Muscle of leg (tissue), 16 donors: ENCODE measurements at places on chromosomes 16 and 17.

GRCh38 chr17:75553295-75554110, 28.0 kb downstream of the LLGL2 start:
- no peak for DNase-seq

DNA sequence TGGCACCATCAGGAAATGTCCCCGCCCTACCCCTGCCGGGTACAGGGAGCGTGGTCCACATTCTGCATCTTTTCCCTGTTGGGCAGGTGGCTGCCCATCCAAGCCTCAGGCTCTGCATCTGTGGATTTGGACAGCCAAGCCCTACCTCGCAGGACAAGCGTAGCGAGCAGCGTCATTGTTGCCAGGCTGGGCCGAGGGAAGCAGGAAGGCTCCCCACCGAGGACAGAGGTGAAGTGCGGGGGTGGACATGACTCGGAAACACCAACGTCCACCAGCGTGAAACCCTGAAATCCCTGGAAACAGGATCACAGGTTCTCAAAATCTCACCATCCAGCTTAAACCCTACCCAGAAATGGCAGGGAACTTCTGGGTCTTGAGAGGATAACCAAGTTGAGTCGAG, 73.6 kb downstream of the SOCS1 start:
- no peak for DNase-seq

DNA sequence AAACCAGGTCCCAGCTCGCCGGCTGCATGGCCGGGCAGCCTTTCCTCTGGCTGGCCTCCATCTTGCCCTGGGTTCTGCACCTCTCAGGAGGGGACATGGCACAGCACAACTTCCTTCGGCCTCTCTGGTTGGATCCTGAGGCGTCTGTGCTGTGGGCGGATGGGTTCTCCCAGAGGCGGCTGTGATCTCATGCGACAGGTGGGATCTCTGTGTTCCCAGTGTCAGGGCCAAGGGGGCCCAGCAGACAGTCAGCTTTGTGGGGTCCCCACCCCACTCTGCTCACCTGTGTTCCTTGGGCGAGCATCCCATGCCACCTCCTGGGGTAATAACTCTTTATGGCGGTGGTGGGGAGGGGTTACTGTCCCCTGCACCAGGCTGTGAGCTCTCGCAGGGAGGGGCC, 35.8 kb downstream of the FA2H start:
- DNase-seq, result no peak

DNA sequence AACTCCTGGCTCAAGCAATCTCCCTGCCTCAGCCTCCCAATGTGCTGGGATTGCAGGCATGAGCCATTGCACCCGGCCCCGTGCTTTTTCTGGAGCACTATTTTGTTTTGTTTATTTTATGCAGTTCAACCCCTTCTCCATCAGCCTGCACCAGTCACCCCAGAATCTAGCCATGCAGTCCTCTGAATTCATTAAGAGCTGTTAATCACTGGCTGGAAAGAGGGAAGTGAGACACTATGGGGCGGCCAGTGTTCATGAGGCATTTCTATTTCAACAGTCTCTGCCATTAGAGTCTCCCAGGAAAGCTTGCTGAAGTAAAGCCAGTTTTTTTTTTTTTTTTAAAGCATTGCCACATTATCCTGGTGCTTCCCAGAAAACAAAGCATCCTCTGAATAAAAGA, 1.7 kb downstream of the VWA3A start:
- no peak for DNase-seq

DNA sequence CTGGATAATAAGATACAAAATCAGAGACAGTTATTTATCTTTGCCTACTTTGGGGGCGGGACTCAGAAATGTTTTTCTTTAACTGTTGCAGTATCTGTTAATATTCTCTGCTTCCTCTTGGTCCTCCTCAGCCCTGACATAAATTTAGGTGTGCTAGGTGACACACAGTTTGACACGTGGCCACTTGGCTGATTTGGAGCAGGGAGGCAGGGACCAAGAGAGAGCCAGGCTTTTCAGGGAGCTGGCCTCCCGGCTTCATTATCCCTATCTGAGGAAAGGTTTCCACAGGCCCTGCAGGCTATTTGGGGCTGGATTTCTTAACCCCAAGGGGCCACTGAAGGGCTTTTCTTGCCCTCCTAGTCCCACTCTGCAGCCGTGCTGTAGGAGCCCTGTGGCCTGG, 20.1 kb upstream of the NAT9 start:
- no peak for DNase-seq

- DNase-seq, result no peak
Observed at GRCh38 chr17:72122765-72123529, 2.1 kb downstream of the SOX9 start.

DNA sequence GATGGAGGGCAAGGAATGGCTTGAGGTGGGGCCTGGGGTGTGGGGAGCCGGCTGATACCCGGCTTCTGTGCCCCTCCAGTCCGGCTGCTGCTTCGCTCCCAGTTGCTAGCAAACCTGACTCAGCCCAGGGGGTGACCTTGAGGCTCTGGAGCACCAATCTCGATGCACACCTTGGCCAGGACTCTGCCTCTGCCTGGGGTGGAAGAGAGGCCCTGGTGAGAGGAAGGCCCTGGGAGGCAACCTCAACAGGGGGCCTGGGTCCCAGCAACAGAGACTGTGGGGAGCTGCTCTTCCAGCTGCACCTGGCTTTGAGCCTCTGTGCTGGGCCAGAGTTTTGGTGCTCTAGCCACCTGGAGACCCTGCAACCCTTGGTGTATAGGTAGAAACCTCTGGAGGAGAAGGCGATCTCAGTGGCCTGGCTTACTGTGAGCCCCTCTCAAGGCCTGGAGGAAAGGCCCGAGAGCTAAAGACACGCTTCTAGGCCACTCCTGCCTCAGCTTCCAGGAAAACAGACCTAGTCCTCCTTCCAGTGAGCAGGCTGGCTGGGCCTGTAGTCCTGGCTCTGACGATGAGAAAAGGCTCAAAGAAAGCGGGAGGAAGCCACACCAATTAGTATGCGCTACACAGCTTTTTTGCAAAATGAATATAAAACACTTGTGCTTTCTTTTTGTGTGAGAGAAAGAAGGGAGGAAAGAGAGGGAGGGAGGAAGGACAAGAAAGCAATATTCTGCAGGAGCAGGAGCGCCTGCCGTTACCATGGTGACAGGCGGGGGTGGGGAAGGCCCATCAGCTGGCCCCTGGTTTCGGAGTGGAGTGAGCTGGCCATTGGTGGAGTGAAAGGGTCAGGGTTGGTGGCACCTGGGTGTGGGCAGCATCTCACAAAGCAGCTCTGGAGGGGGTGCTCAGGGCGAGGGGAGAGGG, 51.0 kb downstream of the VAC14 start:
- DNase-seq, result no peak

- no peak for DNase-seq
Observed at GRCh38 chr17:82407255-82407654, 10.9 kb upstream of the HEXD start.

DNA sequence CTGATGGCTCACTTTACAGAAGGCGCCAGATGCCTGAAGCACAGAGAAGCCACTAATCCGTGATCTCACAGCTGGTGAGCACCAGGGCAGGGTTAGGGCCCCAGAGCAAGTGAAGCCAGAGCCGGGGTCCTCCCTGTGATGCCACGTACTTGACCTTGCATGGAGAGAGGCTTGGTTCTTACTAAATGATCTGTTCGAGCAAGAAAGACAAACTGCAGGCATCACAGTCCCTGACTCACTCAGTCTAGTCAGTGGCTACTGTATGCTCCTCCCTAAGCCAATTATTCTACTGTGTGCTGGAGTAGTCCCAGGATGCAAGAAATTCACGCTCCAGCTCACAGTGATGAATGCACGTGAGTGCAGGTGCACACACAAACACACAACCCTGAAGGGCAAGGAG, 55.4 kb downstream of the SDK2 start:
- no peak for DNase-seq

DNA sequence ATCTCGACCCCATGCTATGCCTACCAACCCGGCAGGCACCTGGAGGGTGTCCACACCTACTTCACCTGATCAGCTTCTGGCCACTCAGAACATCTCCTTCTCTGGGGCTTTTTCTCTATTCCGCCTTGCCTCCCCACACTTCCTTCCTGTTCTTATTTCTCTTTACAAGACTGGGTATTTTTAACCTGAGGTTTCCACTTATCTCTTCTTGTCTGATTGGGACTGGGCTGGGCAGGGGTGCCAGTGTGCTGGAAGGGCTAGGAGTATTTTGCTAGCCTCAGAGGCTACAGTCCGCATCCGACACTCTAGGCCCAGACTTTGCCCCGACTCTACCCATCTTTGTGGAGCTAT, 26.2 kb upstream of the ZNF652 start:
- no peak for DNase-seq

DNA sequence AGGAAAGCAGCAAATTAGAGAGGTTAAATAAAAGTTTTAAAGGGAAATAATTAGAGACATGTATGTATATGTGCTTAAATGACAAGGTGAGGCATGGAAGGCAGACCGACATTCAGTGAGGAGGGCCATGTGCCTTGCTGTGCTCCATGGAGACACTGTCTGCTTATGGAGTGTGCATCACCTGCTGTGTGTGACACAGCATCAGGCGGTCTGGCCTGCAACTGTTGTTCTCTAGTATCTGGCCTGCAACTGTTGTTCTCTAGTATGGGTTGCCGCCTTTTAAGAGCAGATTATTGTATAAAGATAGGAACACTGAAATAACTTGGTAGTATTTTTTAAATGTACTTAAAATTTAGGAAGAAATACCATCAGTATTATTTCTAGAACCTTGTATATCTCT, 225.1 kb downstream of the LGALS9B start:
- DNase-seq, result peak; percentile 30

GRCh38 chr17:81239714-81240555, 817 bp downstream of the NDUFAF8 start:
- no peak for DNase-seq

DNA sequence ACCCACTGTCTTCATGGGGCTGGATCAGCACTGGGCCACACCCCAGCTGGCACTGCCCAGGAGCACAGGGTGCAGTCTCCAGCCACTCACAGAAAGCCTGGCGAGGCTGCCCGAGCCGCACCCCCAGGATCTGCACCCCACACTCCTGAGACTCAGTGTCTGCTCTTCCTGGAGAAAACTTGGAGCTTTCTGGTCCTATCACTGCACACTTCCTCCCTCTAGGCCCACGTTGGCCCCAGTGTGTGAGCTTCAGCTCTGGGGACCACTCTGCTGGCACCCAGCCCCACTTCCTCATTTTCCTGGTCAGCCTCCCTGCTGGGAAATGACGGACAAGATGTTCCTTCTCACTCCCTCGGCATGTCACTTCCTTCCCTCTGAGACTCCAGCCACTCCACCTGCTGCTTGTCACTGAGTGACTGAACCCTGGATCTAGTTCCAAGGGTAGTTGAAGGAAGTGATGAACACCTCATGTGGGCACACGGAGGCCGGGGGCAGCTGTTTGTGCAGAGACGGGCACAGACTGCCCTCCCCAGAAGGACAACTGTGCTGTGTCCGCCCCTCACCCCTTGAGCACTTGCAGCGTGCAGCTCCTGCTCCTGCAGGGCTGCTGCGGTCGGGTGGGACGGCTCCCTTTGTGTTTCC, 29.0 kb downstream of the ZC3H18 start:
- DNase-seq, result peak; percentile 87

DNA sequence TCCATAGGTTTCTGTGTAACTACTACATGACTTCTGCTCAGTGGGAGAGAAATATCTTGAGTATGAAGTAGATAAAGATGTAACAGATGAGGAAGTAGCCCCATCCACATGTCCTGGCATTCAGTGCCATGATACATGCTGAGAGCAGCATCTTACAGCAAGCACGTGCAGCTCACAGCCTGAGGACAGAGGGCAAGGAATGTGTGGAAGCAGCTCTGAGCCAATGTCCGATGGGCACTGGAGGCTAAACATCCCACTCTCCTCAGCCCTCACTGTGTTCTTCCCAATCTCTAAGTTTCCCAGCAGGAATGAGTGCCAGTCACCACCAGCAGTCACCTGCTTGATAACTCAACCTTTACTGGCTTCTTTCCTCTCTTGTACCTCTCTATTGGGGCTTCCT, 40.4 kb downstream of the CFDP1 start:
- DNase-seq, result no peak

GRCh38 chr17:55134486-55135157, 130.1 kb upstream of the HLF start:
- peak; percentile 42 for DNase-seq
